Epithelial cell of alveolus of lung (primary cell): ENCODE measurements at places on chromosomes 11 and 22. TPM values are rescaled to one million over a fixed set of nuclear protein-coding genes. Genes with fewer than 3 reads are reported as not detected.

Gene OR10D3
- total RNA-seq: not detected in 2 replicates

Gene TEX54
- not detected in 2 replicates for total RNA-seq

Gene MRGPRE
- total RNA-seq: not detected in 2 replicates

Gene PKP3
- total RNA-seq: 1.7 and 5.2 TPM in 2 replicates

Gene RASD2
- total RNA-seq: under 0.01 TPM in 1 of 2 replicates, not detected in the other

Gene TMPRSS4
- total RNA-seq: not detected in 2 replicates

Gene C22orf31
- not detected in 2 replicates for total RNA-seq

Gene MED17
- 16.8 and 27.4 TPM in 2 replicates for total RNA-seq

Gene PKNOX2
- 2.6 TPM in 2 replicates for total RNA-seq
